ENCODE measurements at places on chromosomes 4 and X.
A peak's percentile ranks its signal among the peaks of the same experiment; 100 is the strongest.

DNA sequence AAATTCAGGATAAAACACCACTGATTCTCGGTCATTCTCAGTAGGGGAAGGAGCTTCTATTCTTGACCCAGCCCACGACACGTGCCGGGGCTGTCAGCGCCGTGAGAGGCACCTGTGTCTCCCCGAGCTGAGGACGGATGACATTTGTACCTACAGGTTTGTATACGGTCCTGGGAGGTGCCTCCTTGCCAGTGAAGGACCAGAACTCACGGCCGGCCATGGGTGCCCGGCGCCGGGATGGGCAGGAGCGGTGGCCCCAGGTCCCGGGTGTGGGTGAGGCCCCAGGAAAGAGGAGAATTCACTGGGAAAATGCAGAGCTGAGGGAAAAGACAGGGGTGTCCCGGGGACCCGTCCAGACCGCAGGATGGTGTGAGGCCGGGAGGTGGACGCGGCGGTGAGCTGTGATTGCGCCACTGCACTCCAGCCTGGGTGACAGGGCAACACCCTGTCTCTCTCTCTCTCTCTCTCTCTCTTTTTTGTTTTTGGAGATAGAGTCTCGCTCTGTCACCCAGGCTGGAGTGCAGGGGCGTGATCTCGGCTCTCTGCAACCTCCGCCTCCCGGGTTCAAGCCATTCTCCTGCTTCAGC is 48.9 kb upstream of the PPP2R3B start:
- DNase-seq = no peak

GRCh38 chrX:131764216-131764615 is 220.3 kb downstream of the OR13H1 start:
- DNase-seq = no peak

GRCh38 chrX:118455013-118455412 is 40.6 kb upstream of the DOCK11 start:
- no peak for DNase-seq

DNA sequence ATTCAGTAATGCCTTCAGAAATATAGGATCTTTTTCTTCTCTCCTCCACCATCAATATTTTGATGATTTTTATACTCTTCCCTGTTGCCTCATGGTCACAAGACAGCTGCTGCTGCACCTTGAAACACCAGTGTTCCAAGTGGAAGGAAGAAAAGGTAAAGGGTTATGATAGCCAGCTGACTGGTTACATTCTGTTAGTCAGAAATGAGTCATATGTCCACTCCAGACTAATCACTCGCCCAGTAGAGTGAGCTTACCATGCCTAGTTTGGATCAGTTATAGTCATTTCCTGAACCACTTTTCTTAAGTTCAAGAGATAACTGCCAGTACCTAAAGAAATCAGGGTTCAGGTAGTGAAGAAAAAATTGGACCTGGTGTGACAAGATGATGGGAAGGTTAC is 532.3 kb upstream of the SMIM31 start:
- no peak for DNase-seq

GRCh38 chr4:186752325-186752724 is 28.7 kb upstream of the FAT1 start:
- DNase-seq = no peak

GRCh38 chr4:22857411-22857810 is 164.7 kb downstream of the GBA3 start:
- DNase-seq = no peak

DNA sequence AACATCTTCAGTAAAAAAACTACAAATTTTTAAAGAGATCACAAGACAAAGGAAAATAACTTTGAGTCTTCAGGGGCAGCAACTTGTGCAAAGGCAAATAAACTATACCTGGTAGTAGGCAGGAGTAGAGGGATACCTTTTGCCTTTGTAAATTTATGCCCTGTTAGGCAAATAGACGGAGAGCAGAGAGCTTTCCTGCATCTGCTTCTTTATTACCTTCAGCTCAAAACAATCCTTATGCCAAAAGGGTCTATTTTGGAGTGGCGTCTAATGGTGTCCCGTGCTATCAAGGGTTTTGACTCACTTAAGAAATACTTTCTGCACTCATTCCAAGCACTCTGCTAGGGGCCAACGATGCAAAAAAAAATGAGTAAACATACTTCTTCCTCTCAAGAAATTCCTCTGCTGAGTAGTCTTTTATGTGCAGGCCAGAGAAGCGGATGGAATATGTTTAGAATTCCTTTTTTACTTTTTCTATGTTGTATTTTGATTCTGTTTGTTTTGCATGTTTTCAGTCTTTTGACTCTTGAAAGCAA is 131.9 kb downstream of the ANXA5 start:
- no peak for DNase-seq

DNA sequence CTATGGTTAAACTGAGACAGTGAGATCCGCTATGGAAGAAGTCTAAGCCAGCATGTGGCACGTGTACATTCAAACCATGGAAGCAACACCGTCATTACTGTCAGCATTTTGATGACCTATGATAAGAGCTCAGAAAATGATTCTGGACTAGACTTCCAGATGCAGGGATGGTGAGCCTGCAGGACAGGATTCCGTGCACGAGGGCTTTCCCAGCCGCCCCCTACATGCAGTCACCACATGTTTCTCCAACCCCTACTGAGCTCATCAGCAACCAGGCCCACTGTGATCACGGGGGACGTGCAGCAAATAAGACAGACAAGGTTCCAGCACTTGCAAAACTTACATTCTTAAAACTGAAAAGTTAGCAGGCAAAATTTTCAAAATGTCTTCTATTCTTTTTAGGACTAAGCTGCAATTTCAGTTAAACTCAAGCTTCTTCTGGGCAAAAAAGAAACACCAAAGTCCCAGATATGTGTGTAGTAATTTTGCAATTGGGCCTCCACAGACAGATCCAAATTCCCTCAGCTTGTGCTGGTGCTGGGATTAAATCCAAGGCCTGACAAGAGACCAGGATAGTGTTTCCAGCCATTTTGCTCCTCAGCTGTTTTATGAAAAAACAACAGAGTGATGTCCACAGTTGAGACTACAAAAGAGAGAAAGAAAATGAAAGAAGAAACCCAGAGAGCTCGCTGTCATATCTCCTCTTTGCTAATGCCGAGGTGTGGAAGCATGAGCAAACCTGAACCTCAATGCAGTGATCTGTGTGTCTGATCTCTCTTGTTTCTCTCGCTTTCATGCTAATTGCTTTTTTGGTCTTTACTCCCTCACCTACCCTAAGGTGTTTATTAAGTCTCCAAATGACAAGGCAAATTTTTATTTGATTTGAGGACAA is 118.2 kb downstream of the AFAP1 start:
- no peak for DNase-seq

DNA sequence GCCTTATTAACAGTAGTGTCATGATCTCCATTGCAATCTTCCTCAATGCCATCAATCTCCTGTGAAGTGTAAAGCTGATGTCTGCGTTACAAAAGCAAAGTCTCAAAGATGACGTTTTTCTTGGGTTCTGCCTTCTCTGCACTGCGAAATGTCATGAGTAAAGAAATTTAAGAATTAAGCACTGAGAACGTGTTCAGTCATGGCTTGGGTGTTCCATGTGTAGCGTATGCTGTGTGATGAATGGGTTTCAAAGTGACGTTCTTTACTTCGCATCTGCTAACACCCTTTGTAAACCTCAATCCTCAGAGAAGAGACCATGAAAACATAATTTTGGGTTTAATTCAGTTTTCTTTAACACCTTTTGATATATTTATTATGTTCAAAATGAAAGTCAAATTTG is 999 bp downstream of the NAP1L5 start:
- DNase-seq = no peak

DNA sequence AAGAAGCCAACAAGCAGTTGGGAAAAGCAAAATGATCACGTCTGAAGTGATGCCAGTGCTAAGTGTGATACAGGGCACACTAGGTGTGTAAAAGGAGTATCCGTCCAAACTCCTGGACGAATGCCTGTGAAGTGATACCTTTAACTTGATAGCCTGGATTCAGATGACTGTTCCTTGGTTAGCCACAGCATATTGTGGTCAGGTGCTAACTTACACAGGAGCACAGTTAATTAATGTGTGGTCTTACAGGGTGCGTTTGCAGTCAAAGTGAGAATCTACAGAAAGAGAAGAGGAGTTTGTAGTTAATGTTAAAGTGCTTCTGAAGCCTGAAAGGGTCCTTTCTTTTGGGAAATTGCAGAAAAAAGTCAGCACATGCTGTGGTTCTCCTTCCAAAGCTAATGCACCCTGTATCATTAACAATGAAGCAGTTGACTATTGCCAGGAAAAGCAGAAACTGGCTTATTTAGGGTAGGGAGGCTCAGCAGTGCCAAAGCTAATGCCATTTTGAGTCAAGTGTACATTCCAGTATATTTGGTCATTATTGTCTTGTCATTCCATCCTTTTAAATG is 61.1 kb downstream of the DCLK2 start:
- DNase-seq = no peak

GRCh38 chrX:47380268-47380667 is 9.9 kb downstream of the ZNF157 start:
- peak; percentile 17 for DNase-seq

DNA sequence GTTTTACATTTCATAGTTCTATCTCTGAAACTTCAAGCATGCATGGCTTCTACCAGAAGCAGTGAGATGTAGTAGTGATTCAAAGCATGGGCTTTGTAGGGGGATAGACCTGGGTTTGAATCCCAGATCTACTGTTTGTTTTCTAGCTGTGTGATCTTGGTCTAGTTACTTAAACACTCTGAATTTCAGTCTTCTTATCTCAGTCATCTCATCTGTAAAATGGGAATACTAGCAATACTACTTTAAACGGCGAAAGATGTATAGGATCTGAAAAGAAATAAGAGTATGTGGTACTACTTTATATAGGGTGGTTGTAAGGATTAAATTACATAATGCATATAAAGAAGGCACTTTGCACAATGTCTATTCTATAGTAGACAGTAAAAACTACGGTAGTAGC is 20.0 kb upstream of the RNF128 start:
- no peak for DNase-seq

GRCh38 chr4:53906606-53907190 is 157.7 kb downstream of the CHIC2 start:
- no peak for DNase-seq

- DNase-seq = no peak
Measured at GRCh38 chr4:86223472-86223871, 136.4 kb downstream of the MAPK10 start.

DNA sequence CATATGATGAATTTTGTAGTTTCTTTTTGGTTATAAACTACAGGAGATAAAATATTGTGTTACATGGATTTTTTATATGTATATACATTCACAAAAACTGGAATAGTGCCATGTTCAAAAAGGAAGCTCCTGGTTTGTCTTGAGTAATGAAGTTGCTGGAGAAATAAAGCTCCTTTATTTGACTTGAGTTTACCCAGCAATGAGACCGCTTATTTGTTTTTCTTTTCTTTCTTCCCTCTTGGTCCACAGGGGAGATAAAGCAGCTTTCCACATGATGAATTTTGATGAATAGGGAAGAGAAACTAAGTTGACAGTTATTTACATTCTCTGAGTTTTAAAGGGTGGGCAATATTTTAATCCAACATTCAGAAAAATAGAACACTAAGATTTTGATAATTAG is 176.5 kb downstream of the GPM6A start:
- DNase-seq = no peak

DNA sequence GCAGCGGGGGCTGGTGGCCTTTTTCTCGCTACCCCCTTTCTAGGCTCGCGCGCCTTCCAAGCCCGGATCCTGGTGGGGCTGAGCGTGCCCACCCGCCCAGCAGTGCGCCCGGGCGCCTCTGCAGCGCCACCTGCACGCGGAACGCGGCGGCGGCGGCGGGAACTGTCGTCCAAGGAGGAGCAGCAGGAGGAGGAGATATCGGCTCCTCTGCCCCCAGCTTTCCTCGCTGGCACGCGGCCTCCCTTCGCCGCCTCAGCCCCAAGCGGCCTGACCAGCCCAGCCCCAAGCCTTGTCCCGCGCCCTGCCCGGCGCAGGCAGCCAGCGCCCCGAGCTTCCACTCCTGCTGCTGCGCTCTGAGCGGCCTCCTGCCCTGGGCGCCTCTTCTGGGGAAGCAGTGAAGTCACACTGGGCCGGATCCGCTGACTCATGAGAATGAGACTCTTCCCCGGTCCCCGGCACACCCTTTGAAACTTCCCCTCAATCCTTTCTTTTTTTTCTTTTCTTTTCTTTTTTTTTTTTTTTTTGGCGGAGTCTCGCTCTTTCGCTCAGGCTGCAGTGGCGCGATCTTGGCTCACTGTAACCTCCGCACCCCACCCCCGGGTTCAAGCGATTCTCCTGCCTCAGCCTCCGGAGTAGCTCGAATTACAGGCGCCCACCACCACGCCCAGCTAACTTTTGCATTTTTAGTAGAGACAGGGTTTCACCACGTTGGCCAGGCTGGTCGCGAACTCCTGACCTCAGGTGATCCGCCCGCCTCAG is 10.6 kb upstream of the ELF4 start:
- peak; percentile 23 for DNase-seq

- no peak for DNase-seq
Measured at GRCh38 chrX:1421433-1422134, 29.7 kb upstream of the SLC25A6 start.

DNA sequence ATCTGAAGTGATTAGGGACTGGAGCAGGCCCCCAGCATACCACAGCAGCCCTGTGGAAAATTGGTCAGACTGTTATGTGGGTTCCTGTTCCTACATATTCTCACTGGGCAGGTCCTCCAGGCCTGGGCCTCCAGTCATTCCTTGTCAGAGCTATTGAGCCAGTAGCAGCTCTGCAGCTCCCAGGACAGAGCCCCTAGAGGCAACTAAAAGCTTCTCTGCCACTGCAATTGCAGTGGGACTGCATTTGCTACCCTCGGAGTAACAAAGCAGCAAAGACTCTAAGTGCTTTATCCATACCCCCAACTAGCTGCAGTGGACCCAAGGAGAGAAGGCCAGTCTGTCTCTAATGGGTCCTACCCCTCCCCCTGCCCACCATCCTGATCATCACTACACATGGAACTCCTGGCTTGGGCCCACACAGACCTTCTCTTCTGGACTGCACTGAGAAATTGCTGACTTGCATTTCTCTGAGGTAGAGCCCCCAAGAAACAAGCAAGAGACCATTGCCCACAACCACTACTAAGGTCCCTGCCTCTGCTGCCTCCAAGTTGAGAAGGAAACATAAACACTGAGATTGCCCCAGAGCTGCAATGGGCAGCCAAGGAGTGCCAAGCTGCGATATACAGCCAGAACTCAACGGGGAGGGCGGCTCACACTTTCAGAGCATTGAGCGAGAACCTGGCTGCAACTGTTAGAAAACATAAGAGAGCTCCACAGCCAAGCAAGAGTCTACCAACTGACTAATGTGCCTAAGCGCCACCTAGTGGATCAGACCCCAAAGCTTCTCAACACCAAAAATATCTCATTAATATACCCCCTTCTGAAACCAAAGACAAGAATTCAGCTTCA is 738.7 kb upstream of the NDST4 start:
- no peak for DNase-seq

DNA sequence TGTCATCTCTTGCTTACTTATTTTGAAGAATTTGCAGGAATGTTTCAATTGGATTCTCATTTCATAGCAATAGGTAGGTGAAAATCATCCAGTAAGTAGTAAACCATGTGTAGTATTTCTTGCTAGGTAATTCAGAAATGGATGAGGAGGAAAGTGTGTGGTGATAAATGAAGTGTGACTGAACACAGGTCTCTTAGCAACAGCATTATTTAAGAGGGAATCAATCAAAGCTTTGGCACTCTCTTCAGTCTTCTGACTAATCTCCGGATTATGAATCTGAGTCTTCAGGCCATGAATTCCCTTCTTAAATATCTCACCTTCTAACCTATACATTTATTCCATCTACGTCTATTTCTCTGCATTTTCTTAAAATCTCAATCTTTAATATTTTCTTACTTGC is 55.8 kb upstream of the ARHGAP24 start:
- no peak for DNase-seq

All from stimulated activated CD8-positive, alpha-beta memory T cell treated with anti-CD3 and anti-CD28 coated beads, Interleukin-4, amount 100 ng/mL, for 1 hour (primary cell).